Thoracic aorta (tissue), 2 donors: ENCODE measurements at places on chromosomes 7 and 10. TPM values are rescaled to one million over a fixed set of nuclear protein-coding genes. Genes with fewer than 3 reads are reported as not detected.

STEAP1 gene
- total RNA-seq = 15.6 TPM

DNA sequence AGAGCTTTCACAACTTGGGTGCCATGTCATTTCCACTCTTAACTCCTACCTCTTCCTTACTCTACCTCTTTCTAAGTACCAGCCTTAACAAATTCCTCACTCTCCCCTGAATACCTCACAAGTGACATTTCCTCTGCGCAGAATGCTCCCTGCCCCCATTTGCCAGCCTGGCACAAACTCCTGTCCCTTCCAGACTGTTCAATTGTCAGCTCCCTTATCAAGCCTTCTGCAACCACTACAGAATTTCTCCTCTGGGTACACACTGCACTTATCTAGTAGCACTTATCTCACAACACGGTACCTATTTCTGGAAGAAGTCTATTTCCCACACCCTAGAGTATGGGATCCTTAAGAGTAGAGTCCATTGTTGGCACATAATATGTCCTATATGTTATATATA lies 39.1 kb upstream of the ANAPC16 start:
- DNase-seq = no peak

GRCh38 chr10:109166935-109167334 lies 756.4 kb downstream of the XPNPEP1 start:
- DNase-seq = no peak

GRCh38 chr10:74282151-74282847 lies 131.3 kb downstream of the ADK start:
- no peak for DNase-seq

WASHC2A gene
- total RNA-seq = 33.7 TPM

DNA sequence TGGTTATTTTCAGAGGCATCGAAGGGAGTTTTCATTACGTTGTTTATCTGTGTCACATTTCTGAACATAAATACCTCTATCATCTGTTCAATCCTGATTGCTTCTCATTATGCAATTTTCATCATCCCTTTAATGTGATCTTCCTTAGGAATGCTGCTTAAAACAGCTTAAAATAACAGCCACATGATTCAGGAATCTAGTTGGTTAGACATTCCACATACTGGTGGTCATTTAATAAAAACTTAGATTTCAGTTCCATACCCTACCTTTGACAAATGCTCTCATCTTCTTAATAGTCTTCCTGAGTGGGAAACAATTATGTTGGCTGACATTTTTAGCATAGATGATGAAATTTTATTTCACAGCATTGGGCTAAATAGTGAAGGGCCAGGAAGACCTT lies 191.3 kb upstream of the CDCA7L start:
- no peak for DNase-seq

DNA sequence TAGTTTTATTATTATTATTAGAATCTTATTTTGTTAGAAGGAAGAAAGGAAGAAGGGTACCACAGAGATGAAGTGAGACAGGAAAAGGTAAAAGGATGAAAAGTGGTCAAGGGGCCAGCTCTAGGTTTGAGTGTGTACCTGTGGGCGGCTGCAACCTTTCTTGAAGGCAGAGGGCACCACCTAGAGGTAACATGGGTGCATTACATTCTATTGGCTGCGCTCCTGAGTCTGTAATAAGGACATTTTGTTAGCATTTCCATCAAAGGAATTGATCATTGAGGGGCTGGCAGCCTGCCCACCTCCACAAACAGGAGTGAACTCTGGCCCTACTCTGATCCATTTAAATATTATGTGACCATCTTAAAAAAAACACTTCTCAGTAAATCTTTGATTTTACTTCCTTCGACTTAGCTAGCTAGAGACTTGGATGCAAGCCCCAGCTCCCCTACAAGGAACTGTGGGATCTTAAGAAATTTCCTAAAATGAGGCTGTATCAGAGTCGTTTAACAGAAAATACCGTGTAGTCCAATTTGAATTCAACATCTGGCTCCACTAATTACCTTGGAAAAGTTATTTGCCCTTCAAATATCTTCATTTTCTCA lies 610.4 kb downstream of the IPMK start:
- no peak for DNase-seq

CUZD1 gene
- total RNA-seq = not detected

DNA sequence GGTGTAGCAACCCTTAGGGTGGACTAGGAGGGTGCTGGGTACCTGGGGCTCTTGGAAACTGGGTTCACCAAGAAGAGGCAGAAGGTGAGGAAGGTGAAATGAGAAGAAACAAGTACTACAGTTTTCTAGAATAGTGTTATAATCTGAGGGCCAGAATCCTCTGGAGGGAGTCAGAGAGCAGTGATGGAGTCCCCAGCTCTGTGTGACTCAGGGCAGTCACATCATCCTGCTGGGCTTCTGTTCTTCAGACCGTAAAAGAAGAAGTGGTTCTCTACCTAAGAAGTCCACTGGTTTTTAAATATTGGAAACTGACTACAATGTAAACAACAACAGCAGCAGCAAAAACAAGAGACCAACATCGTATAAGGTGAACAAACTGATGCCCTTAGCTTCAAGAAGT lies 197.3 kb downstream of the PRPF18 start:
- DNase-seq = no peak

CYP3A5 gene
- 3.5 TPM for total RNA-seq

SFTPA1 gene
- not detected for total RNA-seq
